ENCODE measurements at places on chromosomes 7 and 10. TPM values are rescaled to one million over a fixed set of nuclear protein-coding genes. Genes with fewer than 3 reads are reported as not detected.

The PLXDC2 gene
- under 0.01 TPM for total RNA-seq

The FFAR4 gene
- total RNA-seq, result 0.16 TPM

The TUBB8 gene
- total RNA-seq, result not detected

The SLC12A9 gene
- 13.6 TPM for total RNA-seq

The COL1A2 gene
- 218 TPM for total RNA-seq

The ITPRID1 gene
- total RNA-seq, result not detected

The TDRD1 gene
- total RNA-seq, result not detected

DNA sequence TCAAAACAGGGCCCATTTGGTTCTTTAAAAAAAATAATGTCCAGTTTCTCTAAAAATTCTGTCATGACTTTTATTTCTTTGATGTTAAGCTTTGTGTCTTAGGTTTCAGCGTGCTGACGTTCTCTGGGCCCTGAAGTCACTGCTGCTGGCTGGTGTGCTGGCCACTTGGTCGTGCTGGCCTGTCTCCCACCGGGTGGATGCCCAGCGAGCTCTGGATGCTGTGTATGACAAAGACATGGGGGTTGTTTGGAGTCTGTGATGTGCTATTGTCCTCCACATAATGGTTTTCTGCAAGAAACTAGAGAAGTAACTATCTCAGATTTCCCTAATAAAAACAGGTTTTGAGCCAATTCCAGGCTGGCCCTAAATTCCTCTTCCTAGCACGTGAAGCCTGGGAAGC, 9.5 kb upstream of the IDI2 start:
- DNase-seq, result no peak

- no peak for DNase-seq
Observed at GRCh38 chr7:116631676-116632075, 40.3 kb upstream of the MET start.

DNA sequence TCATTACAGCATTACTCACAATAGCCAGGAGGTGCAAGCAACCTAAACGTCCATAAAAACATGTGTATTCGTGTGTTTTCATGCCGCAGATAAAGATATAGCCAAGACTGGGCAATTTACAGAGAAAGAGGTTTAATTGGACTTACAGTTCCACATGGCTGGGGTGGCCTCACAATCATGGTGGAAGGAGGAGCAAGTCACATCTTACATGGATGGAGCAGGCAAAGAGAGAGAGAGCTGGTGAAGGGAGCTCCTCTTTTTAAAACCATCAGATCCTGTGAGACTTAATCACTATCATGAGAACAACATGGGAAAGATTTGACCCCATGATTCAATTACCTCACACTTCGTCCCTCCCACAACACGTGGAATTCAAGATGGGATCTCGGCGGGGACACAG, 33.0 kb downstream of the PDLIM1 start:
- no peak for DNase-seq

DNA sequence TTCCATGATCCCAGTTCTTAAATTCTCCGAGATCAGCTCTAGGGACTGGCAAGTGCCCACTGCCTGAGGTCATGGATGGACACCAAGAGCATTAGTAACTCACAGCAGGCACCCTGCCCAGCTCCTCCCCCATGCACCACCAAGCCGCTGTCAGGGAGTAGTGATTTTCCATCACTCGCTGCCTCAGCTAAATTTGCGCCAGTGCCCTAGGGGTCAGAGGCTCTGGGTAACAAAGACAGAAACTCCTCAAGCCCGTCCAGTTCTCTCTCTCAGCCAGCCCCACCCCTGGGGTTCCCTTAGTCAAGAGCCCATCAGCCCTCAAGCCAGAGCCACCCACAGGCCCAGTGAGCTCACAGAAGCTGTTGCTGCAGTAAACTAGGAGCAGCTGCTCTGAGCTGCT, 30.0 kb downstream of the PAX2 start:
- peak; percentile 90 for DNase-seq

GRCh38 chr10:96606946-96607345, 20.1 kb upstream of the TM9SF3 start:
- DNase-seq, result no peak

GRCh38 chr7:71165708-71166107, 33.8 kb downstream of the GALNT17 start:
- DNase-seq, result no peak

DNA sequence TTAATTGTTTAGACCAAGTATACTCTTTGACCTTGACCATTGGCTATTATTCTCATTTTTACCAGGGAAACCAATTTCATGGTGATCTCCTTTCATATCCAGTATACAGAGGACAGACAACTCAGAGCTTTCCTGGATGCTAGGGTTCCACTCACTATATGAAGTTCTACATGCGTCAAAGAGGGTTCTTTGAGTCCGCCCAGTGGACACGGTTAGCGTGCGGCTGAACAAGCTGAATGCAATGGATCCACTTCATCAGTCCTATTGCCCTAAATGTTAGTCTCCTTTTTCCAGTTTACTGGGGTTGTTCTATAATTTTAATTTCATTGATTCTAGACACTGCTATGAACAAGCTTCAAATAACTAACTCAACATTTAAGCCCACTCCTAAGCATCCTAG, 162.4 kb upstream of the PCLO start:
- no peak for DNase-seq

- no peak for DNase-seq
Observed at GRCh38 chr7:157605638-157606037, 268.8 kb downstream of the DNAJB6 start.

GRCh38 chr10:21183025-21183424, 285.9 kb upstream of the NEBL start:
- DNase-seq, result no peak

DNA sequence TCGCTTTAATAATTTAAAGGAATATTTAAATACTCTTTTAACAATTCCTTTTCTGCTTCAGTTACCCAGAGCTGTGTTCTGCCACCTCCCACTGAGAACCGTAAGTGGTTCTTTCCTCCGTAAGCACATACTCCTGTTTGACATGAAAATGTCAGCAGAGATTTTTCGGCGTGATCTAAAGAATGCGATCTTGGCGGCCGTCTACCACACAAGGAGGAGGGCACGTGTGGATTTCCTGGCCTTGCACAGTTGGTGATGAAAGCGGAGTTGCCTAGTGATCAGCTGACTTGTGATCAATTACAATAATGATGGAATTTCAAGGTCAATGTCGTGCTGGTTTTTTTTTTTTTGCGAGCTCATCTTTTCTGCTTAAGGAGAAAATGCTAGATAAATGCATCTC, 35.6 kb upstream of the INSIG1 start:
- no peak for DNase-seq

GRCh38 chr10:130559547-130559880, 423.3 kb downstream of the GLRX3 start:
- DNase-seq, result no peak

- no peak for DNase-seq
Observed at GRCh38 chr10:59898125-59898835, 8.1 kb downstream of the CCDC6 start.

- no peak for DNase-seq
Observed at GRCh38 chr7:129762387-129762969, 151.0 kb downstream of the NRF1 start.

- DNase-seq, result no peak
Observed at GRCh38 chr10:121687095-121687813, 89.0 kb upstream of the FGFR2 start.

- DNase-seq, result peak; percentile 42
Observed at GRCh38 chr7:17099083-17099973, 199.1 kb upstream of the AHR start.

GRCh38 chr7:32519763-32520162, 24.5 kb downstream of the AVL9 start:
- no peak for DNase-seq

DNA sequence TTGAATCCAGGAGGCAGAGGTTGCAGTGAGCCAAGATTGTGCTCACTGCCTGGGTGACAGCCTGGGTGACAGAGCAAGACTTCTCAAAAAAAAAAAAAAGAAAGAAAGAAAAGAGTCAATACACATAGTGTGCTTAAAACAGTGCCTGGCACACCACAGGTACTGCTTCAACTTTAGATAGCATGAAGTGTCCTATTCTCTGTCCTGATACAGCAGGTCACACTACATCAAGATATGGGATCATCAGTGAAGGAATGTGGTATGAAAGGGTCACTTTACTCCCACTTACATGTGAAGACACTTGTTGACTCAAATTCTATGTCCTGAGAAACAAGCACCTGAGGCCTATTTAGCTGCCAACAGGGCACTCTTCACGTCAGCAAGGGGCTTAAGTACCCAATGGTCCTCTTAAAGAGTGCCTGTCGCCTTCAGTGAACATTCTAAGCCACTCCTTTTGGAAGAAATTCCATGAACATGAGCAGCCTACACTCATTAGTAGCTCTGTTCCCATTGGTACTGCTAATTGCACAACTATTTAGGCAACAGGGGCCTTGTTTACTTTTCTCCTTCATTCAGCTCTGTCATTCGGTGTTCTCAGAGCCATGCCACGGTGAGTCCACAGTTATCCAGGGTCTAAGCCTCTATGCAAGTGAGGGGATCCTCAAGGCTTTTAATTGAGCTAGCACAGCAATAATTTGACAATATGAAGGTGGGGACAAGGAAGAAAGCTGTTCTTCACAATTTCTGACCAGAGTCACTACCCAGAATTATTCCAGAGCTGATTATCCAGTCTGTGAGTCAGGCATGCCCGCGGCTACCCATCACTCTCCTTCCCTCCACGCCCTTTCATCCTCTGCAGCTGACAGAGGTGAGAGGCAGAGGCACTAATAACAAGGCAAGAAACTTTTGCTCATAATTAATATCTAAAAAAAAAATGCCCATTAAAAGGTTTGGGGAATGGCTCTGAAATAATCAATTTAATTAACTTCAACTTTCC, 56.6 kb upstream of the PTN start:
- no peak for DNase-seq

Data from MG63 (cell line).